ENCODE measurements at places on chromosomes 5 and 9.

DNA sequence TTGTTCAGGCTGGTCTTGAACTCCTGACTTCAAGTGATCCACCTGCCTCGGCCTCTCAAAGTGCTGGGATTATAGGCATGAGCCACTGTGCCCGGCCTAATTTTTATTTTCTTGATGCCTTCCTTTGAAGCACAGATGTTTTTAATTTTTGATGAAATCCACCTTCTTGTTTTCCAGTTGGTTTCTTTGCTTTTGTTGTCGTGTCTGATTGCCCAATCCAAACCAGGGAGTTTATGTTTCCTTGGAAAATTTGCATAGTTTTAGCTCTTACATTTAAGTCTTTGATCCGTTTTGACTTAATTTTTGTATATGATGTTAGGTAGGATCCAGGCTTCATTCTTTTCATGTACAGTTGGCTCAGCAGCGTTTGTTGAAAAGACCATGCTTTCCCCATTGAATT lies 15.2 kb downstream of the EHMT1 start:
- DNase-seq, result no peak

DNA sequence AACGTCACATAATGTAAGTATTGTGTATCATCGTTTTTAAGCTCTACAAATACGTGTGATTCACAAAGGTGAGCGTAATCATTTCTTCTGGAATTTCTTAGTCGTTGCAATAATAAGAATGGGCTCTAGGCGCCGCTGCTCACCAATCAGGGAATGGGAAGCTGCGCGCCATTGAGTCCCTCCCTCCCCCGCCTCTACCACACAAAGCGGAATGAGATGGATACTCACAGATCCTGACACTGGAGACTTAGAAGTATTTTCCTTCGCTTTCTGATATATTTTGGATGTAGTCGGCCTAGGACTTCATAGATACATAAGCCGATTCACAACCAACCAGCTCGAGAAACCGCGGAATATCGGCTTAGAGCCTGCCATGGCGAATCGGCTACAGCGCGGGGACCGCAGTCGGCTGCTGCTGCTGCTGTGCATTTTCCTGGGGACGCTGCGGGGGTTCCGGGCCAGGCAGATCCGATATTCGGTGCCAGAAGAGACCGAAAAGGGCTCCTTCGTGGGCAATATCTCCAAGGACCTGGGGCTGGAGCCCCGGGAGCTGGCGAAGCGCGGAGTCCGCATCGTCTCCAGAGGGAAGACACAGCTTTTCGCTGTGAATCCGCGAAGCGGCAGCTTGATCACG lies at the start of gene PCDHGA11:
Gene PCDHGA11, plus strand, starts transcription at position 197 of the 634 bp plus-strand sequence. Its CDS starts 177 bp downstream, at position 374.
- peak; percentile 57 for DNase-seq

GRCh38 chr9:80507611-80508010 lies 935.8 kb downstream of the TLE4 start:
- no peak for DNase-seq

DNA sequence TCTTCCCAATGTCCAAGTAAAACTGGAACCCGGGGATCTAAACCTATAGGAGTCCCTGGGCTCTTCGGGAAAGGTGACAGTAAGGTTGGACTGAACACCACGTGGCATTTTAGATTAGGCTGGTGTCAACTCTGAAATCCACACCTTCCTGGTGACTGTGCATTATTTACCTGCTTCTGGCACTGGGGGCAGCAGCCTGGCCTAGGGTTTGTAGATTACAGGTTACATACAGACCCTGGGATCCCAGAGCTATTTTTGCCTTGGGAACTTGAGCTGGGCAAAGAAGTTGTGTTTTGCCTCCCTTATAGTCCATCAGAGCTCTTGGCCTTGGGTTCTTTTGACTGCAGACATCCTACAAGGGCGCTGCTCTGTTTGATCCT lies 173.2 kb downstream of the DAB2IP start:
- no peak for DNase-seq

GRCh38 chr9:104896131-104896530 lies 31.8 kb downstream of the ABCA1 start:
- DNase-seq, result no peak

DNA sequence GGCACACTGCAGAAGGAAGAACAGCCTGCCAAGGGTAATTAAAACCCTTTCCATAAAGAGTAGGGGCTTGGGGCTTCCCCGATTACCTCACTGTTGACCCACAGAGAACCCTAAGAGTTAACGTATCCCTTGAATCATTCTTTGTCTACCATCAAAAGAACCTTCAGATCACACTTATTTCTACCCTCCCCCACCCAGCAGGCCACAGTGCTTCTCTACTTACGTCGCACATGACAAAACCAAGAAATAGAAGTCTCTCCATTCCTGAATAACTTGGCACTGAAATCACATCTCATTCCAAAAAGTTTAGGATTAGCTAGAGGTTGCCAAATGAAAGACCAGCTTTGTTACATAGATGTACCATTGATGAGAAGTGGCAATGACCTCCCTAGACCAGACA lies 268.7 kb upstream of the GAS1 start:
- no peak for DNase-seq

- DNase-seq, result no peak
These were observed 219.2 kb downstream of the TRPM3 start for GRCh38 chr9:70902171-70902570.

GRCh38 chr9:124631326-124631725 lies 124.1 kb upstream of the NR5A1 start:
- no peak for DNase-seq

DNA sequence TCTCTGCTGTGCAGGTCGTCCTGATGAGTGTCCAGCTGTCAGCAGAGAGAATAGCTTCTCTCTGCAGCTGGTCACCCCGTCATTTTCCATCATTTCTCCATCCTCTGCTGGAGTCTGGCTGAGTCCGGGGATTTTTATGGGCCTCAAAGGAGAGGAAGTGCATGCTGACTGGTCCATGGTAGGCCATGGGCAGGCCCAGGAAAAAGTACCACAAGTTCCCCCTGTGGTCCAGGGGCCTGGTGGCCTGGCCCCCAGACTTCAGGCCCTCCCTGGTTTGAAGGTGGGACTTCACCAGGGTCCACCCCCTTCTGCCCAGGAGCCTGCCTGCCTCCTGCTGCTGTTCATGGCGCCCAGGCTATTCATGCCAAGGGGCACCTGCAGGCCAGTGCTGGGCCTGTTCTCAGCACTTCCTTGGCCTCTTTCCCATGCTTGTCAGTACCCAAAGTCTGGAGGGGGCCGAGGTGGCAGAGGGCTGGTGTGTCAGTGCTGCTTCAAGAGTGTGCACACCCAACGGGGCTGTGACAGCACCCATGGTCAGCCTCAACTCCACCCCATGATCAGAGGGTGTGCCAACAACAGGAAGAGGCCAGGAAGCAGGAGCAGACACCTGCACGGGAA lies 7.3 kb upstream of the MTMR12 start:
- DNase-seq, result no peak

DNA sequence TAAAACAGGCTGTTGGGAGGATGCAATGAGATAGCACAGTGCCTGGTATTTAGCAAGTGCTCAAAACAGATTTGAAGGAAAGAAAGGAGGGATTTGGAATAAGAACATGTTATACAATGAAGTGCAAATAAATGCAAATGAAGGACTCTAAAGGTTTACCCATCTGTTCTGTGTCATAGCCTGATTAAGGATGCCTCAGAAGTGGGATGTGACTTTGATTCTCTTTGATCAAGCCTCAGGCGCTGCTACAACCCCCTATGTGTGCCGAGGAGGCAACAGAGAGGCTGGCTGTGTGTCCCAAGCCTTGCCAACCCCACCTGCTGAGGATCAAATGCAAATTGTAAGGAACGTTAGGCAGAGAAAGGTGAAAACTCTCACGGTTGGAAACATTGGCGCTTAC lies 27.2 kb downstream of the GGTA1 start:
- DNase-seq, result no peak

- DNase-seq, result no peak
These were observed 537.5 kb downstream of the ELAVL2 start for GRCh38 chr9:23288545-23288944.

- no peak for DNase-seq
These were observed 114.2 kb downstream of the IRX1 start for GRCh38 chr5:3709717-3710348.

DNA sequence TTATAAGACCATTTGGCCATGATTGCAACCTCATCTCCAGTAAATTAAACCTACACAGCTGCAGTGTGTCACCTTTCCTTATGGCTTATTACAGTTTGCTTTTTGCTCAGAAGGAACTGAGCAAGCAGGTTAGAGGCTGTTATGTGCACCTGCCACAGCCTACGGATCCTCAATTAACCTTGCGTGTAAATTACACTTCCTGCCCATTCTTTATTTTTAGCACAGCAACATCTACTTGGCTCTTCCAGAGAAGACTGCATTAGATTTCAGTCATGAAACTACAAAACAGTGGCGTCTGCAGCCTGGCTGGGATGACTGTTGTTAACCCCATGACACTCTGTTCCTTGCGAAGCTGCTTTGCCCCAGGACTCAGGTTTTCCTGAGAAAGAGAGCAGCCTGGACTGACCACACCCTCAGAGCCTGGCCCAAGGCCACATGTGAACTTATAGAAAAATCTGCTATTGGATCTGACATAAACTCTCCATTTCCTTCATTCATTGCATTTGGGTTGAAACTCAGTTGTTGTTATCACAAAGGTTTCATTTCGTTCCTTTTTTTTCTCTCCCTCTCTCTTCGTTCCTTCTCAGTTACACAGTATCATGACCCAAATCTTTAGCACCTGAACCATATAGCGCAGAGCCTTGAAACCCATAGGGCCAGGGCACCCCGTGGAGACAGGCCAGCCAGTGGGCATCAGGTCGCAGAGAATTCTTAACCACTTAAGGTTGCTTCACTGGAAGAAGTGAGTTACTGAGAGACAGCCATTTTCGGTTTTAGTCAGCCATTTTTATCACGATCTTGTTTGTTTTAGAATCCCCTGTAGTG lies 138.6 kb downstream of the PALM2AKAP2 start:
- no peak for DNase-seq

GRCh38 chr5:127580731-127581130 lies 63.3 kb downstream of the PRRC1 start:
- DNase-seq, result no peak

- DNase-seq, result no peak
These were observed 69.8 kb downstream of the GADD45G start for GRCh38 chr9:89674667-89675057.

DNA sequence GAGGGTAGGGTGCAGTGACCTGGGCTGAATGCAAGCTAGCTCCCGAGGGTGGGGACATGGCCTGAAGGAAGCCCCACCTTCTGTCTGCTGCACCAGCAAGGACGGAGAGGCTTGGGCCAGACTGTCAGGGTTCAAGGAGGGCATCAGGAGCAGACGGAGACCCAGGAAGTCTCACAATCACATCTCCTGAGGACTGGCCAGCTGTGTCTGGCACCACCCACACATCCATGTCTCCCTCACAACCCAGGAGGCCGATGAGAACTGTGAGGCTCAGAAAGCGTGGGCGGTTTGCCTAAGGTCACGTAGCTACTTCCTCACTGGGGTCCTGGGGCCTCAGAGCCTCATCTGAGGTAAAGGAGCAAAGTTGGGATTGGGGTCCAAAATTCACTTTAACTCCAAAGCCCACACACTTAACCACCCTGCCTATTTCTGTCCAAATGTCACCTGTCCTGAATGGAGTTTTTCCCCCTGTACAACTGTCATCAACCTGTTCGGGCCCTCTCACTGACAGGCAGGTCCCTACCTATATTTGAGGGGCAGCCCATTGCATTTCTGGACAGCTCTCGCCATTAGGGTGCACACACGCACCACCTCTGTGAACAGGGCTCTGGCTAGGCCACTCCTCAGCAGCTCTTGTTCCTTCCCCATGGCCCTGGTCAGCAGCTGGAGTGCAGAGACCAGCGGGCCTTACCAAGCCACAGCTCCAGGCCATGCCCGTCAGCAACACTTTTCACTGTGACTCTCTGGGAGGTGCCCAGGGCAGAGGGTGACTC lies 3.4 kb downstream of the IL13 start:
- DNase-seq, result no peak

DNA sequence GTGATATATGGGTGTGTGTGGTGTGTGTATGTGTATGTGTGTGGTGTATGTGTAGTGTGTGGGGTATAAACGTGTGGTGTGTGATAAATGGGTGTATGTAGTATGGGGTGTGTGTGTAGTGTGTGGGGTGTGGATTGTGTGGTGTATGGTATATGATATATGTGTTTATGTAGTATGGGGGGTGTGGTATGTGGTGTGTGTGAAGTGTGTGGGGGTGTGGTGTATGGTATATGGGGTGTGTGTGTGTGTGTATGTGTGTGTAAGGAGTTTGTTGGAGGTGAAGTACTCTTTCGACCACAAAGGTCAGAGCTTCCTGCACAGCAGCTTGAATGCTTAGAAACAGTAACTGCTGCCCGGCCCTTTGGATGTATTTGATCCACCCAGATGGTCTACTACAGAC lies 145.2 kb upstream of the IQGAP2 start:
- DNase-seq, result no peak

DNA sequence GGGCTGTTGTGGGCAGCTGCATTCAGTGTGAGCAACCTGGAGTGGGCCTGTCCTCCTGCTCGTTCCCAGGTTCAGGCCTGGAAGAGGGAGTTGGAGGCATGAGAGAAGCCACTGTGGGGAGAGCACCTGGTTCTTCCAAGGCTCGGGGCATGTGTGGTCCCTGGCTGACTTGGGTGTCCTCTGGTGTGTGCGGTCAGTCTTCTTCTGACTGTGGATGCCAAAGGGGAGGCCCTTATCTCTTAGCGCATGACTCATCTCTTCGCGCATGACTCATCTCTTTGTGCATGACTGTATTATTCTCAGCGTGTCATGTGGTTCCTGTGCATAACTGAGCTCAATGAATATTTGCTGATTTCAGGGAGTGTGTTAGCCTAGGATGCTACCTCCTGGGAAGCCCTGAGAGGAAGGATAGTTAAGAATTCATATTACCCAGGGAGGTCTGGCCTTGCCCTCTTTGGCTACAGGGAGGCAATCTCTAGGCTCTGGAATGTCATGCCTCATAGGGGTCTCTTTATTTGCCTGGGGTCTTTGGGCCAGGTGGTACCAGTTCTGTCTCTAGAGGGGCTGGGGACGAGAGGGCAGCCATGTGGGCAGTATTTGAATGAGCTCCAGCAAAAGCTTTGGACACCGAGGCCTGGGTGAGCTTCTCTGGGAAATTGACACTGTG lies 188.7 kb downstream of the HSPA4 start:
- peak; percentile 92 for DNase-seq

DNA sequence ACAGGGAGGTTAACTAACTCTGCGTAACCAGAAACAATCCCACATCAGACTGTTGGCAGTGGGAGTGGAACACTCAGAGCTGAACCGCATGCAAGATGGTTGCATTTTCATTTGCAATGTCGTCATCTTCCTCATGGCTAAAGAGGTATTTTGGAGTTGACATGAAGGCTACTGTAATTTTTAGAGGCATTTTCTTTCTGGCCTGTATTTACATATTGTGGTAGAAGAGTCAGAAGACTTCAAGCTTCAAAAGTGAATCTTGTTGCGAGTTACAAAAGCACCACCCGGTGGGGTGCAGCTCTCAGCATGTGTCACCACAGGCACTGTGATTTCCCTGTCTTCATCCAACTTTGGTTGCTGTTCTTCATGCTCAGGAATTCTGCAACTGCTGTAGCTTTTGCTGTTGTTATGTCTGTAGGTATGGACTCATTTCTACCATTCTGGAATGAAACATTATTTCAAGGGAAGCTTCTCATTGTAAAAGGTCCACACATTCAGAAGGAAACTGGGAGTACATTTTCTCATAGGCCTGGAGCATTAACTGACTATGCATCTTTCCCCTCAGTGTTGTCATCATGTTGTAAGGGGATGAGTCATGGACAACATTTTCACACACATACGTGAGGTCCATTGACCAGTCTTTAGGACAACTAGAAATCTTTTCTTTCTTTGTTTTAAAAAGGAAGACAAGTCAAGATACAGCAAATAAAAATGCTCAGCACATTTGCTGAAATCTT lies 35.4 kb upstream of the GDNF start:
- DNase-seq, result peak; percentile 64
